Activated T-cell treated with anti-CD3 and anti-CD28 coated beads for 24 hours (primary cell): ENCODE measurements at places on chromosomes 3 and 15.

DNA sequence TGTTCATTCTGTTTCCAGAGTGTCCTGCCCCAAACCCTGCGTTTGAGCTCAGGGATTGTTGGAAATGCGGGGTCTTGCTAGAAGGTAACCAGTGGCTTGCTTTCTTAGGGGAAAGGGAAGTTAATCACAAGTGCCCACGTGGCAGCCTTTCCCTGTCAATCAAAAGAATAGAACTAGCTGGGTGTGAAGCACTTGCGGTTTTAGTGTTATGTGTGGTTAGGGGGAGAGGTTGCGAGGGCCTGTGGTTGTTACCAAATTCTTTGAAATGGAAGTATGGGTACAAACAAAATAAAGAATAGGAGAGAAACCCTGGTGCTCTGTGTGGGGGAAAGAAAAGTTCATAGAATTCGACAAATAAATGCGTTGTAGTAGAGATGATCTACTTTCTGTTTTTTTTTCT, 67.6 kb downstream of the FNDC3B start:
- DNase-seq = peak; percentile 52

DNA sequence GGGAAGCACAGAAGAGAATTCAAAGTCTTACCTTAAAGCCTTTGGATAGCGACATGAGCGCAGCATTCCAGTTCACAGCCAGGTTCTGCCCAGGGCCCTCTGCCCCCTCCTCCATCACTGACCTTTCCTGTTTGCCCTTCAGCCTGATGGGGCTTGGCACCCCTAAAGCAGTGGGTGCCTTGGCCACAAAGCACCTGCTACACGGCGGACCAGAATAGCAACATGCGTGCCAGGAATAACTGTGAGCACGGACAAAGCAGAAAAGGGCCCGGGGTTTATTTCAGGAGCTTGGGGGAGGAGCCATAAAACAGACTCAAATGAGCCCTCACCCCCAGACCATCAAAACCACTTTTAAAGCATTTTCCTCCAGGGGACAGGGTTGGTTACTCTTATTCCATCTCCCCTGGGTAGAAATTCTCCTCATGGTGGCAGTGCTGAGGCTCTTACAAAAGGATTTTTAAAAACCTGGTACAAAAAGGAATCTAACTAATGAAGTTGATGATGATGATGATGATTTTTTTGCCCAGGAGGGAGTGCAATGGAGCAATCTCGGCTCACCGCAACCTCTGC, 135.4 kb downstream of the KLF13 start:
- DNase-seq = no peak

GRCh38 chr3:53865732-53866499, 16.0 kb downstream of the ACTR8 start:
- no peak for DNase-seq

DNA sequence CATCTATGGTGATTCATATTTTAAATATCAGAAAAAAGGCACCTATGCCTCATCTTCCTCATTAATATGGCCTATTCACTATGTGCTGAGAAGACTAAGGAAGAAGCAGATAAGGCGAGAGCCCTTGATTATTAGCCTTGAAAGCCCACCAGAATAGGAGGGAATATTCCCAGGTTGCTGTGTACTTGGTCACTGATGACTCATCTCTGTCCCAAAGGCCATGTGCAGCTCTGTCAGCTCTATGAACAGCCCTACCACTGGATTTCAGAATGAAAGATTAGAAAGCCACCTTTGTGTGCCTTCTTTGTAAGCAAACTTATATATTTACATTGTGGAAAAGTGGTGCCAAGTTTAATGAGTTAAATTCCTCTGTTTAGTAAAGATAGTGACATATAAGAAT, 211.5 kb downstream of the NFKBIZ start:
- DNase-seq = no peak

DNA sequence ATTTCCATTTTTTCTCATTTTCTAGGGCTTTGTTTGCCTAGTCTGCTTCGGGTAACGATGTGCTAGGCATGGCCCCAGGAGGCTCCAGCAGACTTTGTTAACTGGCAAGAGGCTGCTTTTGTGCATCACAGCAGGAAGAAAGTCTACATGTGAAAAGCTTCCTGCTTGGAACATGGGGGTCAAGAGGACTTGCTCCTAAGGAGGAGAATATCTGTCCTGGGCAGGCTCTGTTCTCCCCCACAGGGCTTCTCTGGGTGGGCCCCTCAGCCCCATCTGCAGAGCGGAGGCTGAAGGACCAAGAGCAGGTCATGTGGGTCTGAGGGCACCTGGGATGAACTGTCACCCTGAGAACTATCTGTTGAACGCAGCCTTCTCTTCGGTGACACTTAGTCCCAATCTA, 94.7 kb downstream of the CCNL1 start:
- no peak for DNase-seq
